Activated T-cell treated with anti-CD3 and anti-CD28 coated beads, Interleukin-2, amount 50 U/mL, for 1 hour (primary cell): ENCODE measurements at places on chromosomes 1 and 21.

DNA sequence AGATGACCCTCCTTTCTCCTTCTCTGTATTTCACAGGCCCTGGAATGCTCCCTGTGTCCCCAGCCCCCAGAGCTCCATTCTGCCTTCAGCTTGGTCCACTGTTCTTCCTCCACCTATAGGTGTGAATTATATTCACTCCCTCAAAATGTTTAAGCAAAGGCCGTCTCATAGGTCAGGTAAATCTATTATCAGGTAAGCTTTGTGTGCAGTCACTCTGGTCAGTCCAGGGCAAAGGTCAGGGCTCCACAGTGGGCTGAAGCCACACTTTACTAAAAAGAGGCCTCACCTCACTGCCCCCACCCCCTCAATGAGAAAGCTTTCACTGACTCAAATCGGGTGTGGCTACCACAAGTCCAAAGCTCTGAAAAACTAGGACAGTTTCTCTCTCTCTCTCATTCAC, 65.9 kb downstream of the DNTTIP2 start:
- no peak for DNase-seq

DNA sequence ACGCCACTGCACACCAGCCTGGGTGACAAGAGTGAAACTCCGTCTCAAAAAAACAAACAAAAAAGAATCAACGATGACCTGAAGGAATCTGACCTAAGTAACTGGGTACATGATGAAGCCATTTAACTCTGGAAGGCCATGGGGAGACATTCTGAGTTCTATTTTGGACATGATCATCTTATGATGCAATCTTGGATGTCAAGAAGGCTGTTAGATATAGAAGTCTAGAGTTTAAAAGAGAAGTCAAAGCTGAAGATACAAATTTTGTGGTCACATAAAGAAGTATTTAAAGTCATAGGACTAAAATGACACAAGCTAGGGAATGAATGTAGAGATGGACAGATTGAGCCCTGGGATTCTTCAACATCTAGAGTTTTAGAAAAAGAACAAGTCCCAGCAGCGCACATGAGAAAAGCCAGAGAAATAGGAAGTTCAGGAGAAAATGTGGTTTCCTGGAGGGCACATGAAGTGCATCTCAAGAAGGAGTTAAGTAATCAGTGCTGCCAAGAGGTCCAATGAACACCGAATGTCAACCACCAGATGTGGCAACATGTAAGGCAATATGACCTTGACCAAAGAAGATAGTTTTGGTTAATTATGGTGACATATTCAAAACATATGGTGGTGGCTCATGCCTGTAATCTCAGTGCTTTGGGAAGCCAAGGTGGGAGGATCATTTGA, 26.8 kb downstream of the ELK4 start:
- no peak for DNase-seq

DNA sequence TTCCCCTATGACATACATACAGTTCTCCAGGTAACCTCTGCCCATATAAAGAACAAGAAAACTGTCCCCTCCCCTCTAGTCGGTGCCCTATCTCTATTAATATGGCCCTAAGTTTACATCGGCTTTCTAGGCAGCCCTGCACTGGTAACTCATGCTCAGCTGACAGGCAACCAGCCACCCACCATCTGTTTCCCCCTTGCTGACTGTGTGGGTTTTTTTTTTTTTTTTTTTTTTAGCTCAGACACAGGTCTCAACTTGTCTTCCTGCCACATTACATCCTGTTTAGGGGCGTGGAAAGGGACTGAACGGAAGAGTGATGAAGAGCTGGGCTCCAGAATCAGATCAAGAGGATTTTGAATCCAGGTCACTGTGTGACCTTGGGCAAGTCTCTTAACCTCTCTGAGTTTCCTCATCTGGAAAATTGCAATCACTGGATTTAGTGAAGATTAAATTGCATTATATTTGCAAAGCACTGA, 14.0 kb downstream of the LAPTM5 start:
- DNase-seq = peak; percentile 58

DNA sequence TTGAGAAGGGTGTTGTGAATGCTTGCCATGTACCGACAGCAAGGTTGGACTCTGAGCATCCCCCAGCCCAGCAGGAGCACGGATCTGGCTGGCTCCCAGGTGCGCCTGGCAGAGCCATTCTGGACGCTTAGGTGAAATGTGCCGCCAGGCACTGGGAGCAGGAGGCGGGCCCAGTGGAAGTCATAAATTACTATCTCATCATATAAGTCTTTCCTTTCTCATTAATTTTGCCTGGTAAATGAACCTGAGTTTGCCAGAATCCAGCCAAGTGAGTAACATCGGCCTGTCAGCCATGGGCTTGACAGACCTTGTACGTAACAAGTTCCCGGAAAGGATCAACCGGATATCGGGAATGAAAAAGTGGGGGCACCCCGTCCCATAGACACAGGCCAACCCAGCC, 179.5 kb upstream of the ARHGEF16 start:
- DNase-seq = no peak

DNA sequence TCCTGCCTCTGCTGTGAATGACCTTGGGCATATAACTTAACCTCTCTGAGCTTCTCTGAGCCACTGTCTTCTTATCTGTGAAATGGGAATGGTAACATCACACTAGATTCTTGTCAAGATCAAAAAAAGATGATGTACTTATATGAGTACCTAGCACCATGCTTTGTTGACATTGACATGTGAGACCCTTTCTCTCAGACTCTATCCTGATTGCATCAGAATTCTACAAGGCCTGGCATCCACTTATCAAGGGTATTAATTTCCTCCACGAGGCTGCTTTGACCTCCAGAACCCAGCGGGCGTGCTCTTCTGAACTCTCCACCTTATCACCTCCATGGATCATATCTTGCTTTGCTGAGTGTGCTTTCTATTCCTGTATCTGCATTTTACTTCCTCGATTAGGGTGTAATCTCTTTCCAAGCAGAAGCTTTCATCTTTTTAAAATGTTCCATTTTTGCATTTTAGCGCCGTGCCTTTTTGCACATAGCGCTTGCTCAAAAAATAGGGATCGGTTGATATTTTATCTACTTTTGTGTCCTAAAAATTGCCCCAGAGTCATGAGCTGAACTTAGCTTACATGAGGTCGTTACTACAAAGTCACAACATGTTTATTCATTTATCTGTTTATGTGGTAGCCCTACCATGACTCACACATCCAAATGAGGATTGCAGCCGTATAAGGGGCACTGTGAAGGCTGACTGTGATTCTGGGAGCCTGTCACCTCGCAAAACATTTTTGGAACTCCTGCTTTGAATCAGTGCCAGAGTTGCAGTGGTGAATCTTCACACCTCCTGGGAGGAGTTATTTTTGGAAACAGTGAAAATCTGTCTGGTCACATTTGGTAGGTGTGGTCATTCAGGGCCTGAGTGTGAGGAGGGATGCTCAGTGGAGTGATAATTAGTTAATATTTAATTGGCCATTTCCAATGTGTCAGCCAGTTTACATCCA, 63.2 kb downstream of the IER5 start:
- no peak for DNase-seq

- DNase-seq = no peak
These were observed 41.2 kb upstream of the CR1L start for GRCh38 chr1:207603777-207604176.

- peak; percentile 53 for DNase-seq
These were observed at the start of gene IKBKE for GRCh38 chr1:206469933-206470691. TSS of gene IKBKE (plus strand) at chr1:206470476. CDS start at chr1:206473228, 2,752 bp downstream.

- no peak for DNase-seq
These were observed 2063.9 kb downstream of the MRPL39 start for GRCh38 chr21:23543333-23543732.

- DNase-seq = no peak
These were observed 914 bp downstream of the ZNF326 start for GRCh38 chr1:89995598-89996449.

DNA sequence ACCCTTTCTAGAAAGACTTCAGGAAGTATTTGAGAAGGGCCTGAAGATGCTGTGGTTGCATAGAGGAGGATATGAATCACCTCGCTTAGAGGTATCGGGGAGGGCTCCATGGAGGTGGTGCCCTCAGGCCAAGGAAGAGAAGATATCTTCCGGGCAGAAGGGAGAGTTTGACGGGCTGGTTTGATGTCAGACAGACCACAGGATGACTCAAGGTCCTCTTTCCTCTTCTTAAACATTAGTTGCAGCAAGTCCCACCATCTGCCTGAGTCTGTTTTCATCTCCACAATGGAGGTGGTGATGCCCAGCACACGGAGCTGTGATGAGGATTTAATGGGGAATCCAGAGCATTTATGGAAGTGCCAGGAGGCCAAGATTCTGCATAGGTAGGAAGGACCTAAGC, 25.1 kb upstream of the RUNX3 start:
- DNase-seq = peak; percentile 54

- DNase-seq = no peak
These were observed 3.0 kb upstream of the SUCO start for GRCh38 chr1:172530000-172530399.

- no peak for DNase-seq
These were observed 1.3 kb downstream of the GORAB start for GRCh38 chr1:170533298-170533697.

- no peak for DNase-seq
These were observed 50.9 kb downstream of the KCTD3 start for GRCh38 chr1:215617979-215618378.
